ENCODE measurements at places on chromosomes 2 and 18. TPM values are rescaled to one million over a fixed set of nuclear protein-coding genes. Genes with fewer than 3 reads are reported as not detected.

GPR45 gene
- 0.22 TPM for total RNA-seq

PTPRN gene
- 7.9 TPM for total RNA-seq

RPRM gene
- total RNA-seq = not detected

MAP2 gene
- total RNA-seq = 0.72 TPM

GLB1L gene
- 23.4 TPM for total RNA-seq

ZBTB7C gene
- total RNA-seq = under 0.01 TPM
